Left renal cortex interstitium (tissue), 4 donors: ENCODE measurements at places on chromosomes 2 and 18. TPM values are rescaled to one million over a fixed set of nuclear protein-coding genes. Genes with fewer than 3 reads are reported as not detected.

- no peak for DNase-seq
Observed at GRCh38 chr2:98908931-98909316, 27.1 kb downstream of the CRACDL start.

GRCh38 chr2:103161456-103162289, 399.8 kb downstream of the TMEM182 start:
- DNase-seq, result peak; percentile 55

DNA sequence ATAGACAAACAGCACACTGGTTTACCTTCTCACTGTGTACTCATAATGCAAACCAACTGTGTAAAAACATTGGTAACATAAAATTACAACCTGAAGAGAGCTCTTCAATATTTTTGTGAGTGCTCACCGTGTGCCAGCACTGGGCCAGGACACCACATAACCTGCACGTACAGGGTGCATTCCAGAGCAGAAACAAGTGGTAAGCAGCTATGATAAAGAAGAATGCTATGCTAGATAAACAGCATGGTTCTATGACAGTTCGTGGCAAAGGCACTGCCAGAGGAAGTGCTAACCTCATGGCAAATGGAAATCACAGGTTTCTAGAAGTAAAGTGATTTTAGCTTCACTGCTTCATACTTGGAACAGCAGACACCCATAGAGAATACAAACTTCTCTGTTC, 343.5 kb downstream of the MTX2 start:
- no peak for DNase-seq

GRCh38 chr2:20313659-20314058, 37.0 kb downstream of the PUM2 start:
- DNase-seq, result no peak

DNA sequence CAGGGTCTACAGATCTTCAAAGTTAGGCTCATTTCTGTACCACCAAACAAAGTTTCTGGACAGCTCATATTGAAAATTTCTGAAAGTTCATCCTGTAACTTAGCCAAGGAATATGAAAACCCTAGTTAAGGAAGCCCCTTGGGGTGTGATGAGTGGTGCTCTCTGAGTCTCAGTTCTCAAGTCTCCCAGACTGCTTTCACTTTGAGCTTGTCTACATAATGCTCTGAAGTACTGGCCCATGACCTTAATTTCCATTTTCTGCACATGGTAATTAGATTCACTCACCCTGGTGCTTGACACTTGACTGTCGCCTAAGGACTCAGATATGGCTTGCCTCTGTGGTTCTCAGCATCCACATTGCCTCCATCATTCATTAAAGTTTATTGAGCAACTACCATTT, 51.7 kb upstream of the SATB2 start:
- no peak for DNase-seq

DNA sequence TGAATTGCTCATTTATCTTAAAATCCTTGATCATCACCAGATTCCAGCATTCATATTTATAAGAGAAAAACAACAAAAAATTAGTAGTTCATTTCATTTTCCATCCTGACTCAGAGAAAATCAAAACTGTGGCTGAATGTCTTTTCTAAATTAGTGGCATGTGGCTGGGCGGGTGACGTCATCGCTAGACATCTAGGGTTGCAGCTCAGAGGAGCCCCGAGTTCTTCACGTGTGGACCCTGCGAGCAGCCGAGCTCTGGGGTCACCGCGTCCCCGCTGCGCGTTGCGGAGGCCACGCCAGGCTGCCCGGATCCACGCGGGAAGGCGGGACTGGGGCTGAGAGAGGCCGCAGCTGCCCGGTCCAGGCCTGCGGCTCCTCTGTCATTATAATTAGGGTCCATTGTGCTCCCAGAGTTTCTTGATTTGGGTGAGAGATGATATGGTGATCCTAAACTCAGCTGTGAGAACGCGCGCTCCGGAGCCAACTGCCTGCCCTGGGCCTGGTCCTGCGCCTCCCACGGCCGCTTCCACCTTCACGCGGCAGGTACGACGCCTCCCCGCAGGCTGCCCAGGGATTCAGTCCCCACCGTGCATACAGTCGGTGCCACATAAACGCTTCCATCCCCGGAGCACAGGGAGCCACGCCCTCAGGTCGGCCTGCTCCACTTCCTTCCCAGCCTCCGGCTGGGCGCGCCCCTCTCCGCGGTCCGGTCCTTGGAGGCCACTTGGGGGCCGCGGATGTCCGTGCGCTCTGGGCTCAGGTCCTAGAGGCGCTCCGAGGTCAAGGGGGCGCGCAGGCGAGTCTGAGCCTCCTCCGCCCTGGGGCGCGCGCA, 56.5 kb downstream of the TMEM18 start:
- DNase-seq, result no peak

GRCh38 chr2:237915576-237915975, 51.2 kb upstream of the UBE2F start:
- DNase-seq, result no peak

DNA sequence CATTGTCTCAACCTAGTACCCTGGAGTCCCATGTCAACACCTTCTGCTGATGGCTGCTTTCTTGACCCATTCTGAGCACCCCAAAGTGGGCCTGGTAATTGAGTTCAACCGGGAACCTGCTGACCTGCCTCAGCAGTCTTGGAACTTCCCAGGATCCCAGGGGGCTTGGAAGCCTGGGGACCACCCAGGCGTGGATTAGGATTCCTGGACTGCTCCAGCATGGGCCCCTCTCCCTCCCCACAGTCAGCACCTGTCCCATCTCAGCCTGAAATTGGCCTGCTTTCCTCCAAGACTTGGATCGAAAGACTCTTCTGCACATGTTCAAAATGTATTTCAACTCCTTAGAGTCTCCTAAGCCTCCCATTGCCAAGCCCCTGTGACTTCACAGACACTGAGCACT, 15.4 kb upstream of the MRPL33 start:
- no peak for DNase-seq

- DNase-seq, result no peak
Observed at GRCh38 chr2:127523269-127523939, 2.9 kb downstream of the IWS1 start.

DNA sequence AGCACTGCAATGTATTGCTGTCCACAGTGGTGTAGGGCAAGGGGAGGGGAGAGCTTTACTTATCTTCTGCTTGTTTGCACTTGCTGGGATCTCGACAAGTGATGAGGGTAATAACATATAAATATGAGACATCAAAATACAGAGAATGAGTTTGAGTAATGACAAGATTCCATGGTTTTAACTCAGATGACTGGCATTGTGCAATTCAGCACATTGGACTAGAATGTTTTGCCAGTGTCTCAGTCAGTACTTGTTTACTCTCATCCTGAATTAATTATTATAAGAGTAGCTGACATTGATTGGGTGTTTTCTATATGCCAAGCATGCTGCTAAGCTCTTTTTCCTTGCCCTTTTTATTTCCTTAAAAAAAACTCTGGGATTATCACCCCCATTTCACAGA, 306.7 kb upstream of the MMADHC start:
- DNase-seq, result no peak

DNA sequence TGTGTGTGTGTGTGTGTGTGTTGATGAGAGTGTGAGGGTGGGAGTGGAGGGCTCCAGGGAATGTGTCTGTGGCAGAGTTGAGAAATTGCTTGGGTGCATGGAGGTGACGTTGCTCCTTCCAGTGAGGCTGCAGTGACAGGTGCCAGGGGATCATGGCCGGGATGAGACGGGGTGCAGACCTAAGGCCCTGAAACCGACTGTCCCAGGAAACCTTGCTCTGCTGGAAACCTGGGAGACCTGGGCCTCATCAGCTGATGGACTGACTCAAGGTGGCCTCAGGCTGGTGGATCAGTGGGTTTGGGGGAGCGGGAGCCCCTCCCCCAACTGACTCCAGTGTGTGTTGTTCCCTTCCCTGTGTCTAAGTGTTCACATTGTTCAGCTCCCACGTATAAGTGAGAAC, 56.6 kb downstream of the INHBB start:
- DNase-seq, result no peak

DNA sequence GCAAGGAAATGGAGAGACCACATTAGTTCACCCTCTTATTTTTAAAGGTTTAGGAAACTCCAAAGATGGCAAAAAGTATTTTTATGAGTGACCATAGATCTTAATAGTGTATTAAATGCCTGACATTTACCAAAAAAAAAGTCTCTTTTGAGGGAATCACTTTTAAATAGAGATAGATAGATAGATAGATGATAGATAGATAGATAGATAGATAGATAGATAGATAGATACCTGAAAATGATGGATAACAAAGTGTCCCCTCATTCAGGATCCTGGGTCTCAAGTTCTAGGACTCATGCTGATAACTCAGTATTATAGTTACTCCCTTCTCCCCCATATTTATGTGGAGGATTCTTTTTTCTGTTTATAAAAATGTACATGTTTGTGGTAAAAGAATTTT, 52.8 kb downstream of the FARP2 start:
- DNase-seq, result no peak

DNA sequence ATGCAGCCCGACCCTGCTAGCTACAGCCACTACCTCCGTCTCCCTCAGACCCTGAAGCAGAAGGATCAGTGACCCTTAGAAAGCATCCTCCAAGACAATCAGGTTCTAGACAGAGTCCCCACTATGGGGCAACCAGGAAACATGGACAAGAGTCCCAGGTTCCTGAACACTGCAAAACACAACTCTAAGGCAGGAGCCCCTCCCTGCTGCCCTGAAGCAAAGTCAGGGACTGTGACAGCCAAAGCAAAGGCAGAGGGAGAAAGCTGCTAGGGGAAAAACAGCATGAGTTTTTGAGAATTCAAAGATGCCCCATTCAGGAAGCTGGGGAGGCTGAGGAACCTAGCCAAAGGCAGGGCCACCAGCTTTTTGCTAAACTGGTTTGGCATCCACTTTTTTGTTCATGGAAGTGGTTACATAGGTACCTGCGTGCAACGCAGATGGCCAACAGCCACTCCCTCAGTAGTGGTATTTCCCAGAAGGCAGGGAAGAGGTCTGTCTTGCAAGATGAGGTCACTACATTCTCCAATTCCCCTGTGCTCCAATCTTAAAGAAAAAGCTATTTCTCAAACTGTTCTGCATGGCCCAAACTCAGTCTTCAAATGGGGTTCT, 33.2 kb downstream of the MYO5B start:
- no peak for DNase-seq

DNA sequence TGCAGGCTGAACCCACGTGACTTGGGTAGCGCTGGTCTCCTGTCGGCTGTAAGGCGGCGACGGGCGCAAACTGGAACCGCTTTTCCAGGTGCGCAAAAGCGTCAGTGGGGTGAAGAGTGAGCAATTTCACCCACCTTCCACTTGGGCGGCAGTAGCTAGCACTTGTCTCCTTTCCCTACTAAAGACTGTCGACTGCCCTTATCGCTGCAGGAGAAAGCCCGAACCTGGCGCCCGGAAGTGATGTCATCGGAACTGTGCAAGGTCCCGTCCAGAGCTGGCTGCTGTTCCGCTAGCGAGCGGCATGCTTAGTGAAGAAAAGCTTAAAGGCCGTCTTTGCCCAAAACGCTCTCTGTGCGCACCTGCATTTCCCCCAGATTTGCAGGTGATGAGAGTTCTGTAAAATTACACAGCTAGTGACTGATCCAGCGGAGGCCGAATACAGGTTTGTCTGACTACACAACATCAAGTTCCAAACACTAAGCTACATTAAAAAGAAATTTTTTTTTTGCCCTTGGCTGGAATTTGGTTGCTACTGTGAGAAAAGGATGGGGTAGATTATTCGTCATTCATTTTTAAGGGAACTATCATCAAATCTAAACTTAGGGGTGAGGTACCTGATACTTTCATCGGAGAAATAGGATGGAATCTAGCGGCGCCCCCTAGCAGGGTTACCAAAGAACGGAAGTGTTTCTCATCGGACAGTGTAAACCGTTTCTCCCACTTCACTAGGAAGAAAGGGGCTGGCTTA, at the start of gene OSGEPL1:
TSS of gene OSGEPL1 (minus strand) at position 242 of the 748 bp plus-strand sequence. CDS start 1,152 bp downstream, outside the sequence.
- DNase-seq, result peak; percentile 97

DNA sequence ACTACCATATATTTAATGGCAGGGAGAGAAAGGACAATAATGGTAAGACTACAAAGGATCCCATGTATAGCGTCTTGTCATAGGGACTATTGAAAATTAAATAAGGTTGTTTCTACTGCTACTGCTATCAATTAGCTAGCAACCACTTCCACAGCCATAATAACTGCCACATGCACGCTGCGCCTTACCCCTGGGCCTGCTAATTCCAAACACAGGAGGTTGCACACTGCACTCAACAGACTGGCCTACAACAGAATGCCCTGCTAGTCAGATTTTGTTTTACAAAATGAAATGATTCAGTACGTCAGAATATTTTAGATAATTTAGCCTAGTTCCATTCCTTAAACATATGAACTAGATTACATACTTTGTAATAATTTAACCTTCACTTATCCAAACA, 121.0 kb upstream of the SMAD7 start:
- DNase-seq, result no peak

- peak; percentile 65 for DNase-seq
Observed at GRCh38 chr2:227471924-227472264, at the start of gene AGFG1. TSS of gene AGFG1 (plus strand) at chr2:227472156. CDS start at chr2:227472422, 266 bp downstream.

DNA sequence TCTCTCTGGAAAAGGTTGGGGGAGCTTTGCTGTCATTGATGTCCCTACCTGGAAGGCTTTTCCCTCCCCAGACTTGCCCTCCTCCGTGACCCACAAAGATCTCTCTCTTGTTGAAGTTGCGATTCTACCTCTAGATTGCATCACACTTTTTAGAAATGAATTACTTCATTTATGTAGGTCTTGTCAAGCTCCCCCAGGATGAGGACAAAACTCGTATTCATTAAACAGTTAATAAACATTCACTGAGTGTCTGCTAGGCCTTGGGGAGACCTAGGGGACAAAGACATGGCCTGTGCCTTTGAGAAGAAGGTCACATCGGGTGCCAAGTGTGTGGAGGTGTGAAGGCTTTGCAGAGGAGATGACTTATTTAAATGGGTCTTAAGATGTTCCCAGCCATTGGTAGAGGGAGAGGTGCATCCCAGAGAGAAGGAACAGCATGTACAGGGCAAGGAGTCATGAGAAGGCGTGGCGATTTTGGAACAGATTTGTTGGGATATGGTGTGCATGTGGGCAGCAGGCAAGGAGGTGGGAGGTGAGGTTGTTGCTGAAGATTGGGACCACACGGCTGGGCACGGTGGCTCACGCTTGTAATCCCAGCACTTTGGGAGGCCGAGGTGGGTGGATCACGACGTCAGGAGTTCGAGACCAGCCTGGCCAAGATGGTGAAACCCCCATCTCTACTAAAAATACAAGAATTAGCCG, 9.8 kb upstream of the YWHAQ start:
- no peak for DNase-seq

- DNase-seq, result no peak
Observed at GRCh38 chr2:1022178-1022577, 71.5 kb downstream of the SNTG2 start.

The POTEJ gene
- 0.08 TPM for polyA plus RNA-seq

The NEU2 gene
- not detected for polyA plus RNA-seq

The CFC1 gene
- polyA plus RNA-seq, result not detected

The ABCG8 gene
- 1.1 TPM for polyA plus RNA-seq

The HNMT gene
- 83.6 TPM for polyA plus RNA-seq

The CDKL4 gene
- polyA plus RNA-seq, result 1.0 TPM

The NCKAP5 gene
- 8.1 TPM for polyA plus RNA-seq

The TMEM163 gene
- 0.87 TPM for polyA plus RNA-seq

The NT5C1B gene
- 1.2 TPM for polyA plus RNA-seq

The AQP12A gene
- not detected for polyA plus RNA-seq

The PPP1R7 gene
- polyA plus RNA-seq, result 80.9 TPM

The C2orf66 gene
- 1.2 TPM for polyA plus RNA-seq
